Cerebellum (tissue), 4 donors: ENCODE measurements at places on chromosomes 2 and 18. TPM values are rescaled to one million over a fixed set of nuclear protein-coding genes. Genes with fewer than 3 reads are reported as not detected.
A peak's percentile ranks its signal among the peaks of the same experiment; 100 is the strongest.

DNA sequence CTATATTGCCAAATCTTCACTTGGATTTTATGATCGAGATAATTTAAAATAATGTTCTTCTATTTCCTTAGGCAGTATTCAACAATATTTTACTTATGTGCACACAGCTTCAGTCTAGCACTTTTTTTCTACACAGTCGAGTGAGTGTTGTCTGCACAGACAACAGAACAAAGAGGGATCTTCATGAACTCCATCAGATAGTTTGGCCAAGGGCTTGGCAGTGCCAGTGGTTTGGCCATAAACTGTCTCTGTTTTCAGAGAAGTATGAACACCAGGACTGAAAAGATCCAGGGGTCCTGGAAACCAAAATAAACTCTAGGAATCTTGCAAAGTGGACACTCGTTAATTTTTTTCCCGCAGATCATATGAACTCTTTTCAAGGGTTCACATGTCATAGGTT, 547.3 kb downstream of the PLCL1 start:
- DNase-seq, result no peak

GRCh38 chr18:3256693-3257626, 5.0 kb upstream of the MYL12B start:
- no peak for DNase-seq

DNA sequence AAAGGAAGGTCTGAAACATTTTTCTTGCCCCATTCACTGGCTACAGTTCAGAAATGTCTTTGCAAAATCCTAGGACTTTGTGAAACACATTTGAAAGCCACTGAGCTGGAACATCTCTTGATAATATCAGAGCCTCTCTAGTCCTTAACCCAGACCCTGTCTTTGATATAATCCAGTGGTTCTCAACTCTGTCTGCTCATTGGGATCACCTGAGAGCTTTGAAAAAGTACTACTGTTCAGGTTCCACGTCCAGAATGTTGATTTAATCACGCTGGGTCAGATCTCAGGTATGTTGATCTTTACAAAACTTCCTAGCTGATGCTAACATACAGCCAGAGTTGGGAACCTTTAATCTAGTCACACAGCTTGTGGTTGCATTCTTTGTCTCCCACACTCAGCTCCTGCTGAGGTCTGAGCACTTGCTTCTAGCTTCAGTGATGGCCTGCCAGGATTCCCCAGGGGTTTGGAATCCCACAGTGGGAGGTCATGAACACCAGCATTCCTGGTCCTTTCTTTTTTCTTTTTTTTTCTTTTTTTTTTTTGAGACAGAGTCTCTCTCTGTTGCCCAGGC, 262.7 kb downstream of the SETBP1 start:
- DNase-seq, result no peak

The HOXD9 gene
- not detected for total RNA-seq

The ZSWIM2 gene
- total RNA-seq, result 0.18 TPM

DNA sequence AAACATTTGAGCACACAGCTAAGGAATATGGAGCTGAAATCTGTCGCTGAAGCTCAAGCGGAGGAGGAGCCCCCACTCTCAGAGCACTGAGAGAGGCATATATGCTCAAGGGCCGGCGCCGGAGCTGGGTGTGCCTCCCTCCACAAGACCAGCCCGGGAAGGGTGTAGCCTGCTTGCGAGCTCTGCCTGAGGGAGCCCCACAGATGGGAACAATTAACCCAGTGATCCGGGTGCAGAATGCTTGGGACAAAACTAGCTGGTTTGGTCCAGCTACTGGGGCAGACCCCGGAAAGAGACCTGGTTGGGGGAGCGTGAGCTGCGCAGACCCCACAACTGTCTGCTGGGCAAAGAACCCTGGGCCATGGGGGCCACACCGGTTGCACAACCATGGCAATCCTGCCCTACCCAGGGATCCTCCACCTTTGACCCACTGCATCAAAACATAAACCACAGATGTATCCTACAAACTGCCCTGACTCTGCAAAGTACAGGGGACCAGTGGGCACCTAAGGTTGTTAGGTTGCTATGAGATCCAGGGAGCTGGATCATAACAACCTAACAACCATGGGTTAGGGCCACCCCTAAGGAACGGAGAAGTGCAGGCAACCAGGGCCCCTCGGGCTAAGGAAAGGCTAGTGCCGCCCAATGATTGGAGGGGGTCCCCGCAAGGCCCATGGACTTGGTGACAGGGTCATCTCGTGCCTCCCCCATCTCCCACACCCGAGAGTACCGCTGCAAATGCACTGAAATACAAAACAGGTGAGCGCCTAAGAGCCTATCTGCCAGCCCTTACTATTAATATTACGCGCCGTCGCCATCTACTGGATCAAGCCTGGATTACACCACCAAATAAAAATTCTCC, 53.4 kb upstream of the SCN1A start:
- DNase-seq, result peak; percentile 4

DNA sequence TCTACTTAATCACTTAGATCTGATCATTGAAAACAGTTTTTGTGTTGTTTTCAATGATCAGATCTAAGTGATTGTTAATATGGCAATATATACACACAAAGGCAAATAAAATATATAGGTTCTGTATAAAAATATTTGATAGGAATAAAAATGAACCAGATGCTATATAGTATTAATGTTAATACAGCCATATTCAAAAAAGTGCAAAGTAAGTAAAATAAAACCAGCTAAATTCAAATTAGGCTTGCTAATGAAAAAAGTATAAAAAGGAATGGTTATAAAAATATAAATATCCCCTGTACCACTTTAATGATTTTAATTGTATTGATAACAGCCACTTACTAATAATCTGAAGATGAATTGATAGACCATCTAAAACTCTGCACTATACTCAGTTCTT, 38.4 kb downstream of the VPS54 start:
- DNase-seq, result no peak

The POTEC gene
- total RNA-seq, result 0.09 TPM

The GPAT2 gene
- total RNA-seq, result 1.2 TPM
